ENCODE measurements at places on chromosomes 3 and 15.

DNA sequence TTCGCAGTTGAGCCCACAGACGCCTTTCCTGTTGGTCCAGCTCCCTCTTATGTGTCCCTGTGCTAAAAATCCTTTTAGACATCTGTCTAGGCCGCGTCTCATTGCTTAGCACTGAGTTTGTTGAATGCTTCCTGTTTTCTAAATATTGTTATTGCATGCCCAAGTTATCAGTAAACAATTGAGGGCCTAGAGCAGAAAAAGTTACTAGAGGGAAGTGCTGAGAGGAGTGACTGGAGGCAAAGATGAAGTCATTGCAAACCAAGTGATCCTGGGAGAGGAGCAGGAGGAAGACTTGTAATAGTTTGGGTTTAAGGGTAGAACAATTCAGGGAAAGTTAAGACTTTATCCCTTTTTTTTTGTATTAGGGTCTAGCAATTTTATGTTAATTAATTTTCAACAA lies 88.1 kb downstream of the DCUN1D1 start:
- DNase-seq: no peak

DNA sequence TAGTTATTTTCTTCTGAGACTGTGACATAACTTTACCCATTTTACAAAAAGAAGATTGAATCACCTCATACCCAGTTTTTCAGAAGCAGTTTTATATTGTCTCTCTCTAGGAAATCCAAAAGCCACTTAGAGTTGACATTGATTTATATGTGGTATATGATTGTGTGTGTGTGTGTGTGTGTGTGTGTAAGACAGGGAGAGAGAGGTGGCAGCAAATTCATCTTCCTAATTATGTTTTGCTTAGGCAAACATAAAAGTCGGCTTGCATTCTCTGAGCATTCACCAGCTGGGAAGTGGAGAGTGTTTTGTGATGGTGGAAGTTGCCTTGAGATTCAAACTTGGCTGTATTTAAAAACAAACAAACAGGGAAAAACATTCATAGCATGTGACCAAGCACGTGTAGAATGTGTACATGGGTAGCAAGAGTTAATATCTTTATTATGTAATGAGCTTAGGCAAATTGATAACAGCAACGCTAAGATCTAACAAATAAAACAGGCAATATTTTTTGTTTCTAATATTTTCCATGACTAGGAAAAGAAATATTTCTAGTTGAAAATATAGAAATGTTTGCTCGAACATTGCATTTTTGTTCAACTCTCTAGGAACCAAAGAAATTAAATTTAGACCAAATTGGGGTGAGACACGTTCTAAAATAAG lies 64.4 kb upstream of the IGF1R start:
- no peak for DNase-seq

GRCh38 chr15:53208751-53209150 lies 418.6 kb upstream of the ONECUT1 start:
- no peak for DNase-seq

DNA sequence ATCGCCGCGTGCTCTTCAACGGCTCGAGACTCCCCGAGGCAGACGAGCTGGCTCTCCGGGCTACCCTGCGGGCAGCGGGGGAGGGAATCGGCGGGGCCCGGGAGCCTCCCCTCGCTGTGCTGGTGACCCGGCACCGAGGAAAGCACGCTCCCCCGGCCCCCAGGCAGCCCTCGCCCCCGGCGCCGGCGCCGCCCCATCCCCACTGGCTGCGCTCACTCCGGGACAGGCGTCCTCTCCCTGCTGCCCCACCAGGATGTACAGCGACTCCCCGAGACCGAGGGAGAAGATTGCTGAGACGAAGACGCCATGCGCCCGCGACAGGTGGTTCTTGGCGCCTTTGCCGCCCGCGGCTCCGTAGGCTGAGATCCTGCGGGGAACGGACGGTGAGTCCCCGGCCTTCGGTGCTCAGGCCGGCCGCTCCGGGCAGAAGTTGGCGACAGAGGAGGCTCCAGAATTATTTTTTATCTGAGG lies 1.7 kb downstream of the LTK start:
- no peak for DNase-seq

- no peak for DNase-seq
Observed at GRCh38 chr15:84785053-84785452, 32.1 kb upstream of the ALPK3 start.

- no peak for DNase-seq
Observed at GRCh38 chr3:775178-775880, 317.5 kb upstream of the CNTN6 start.

Measured in CD8-positive, alpha-beta T cell (primary cell).